ENCODE measurements at places on chromosomes 12 and 14. TPM values are rescaled to one million over a fixed set of nuclear protein-coding genes. Genes with fewer than 3 reads are reported as not detected.

PKP2 gene
- 44.2 TPM for total RNA-seq

GRCh38 chr12:19082365-19082911, 47.1 kb upstream of the PLEKHA5 start:
- no peaks in the 10 kb centered on the region for H3K27me3 ChIP-seq
- no peaks in the 10 kb centered on the region for H3K36me3 ChIP-seq
- no peak for DNase-seq

- H3K27me3 ChIP-seq, result no peaks in the 10 kb centered on the region
- no peak overlapping the region for H3K4me3 ChIP-seq
- no peak for DNase-seq
- H3K4me1 ChIP-seq, result no peaks in the 10 kb centered on the region
- H3K27ac ChIP-seq, result no peak overlapping the region
These were observed 189.5 kb downstream of the KCNC2 start for GRCh38 chr12:75020068-75020557.

HOXC11 gene
- total RNA-seq, result not detected

GRCh38 chr12:63809566-63809965, 29.9 kb downstream of the RXYLT1 start:
- H3K27me3 ChIP-seq, result no peaks in the 10 kb centered on the region
- H3K4me3 ChIP-seq, result no peak overlapping the region
- no peaks in the 10 kb centered on the region for H3K36me3 ChIP-seq
- no peaks in the 10 kb centered on the region for H3K4me1 ChIP-seq

DNA sequence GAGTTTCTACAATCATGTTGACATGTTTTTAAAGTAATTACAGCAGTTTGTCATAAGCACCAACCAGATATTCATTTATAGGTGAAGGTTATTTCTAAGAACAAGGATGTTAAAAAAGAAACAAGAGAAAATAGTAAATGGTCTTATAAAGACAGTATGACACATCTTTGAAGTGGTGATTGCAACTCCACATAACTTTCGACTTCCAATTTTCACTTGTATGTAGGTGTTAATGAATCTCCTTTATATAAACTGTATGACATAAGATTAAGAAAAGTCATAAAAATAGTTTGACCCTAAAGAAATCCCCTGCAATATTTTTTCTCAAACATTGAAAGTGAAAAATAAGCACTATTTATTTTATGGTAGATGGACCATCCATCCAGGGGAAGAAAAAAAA, 144.8 kb upstream of the PTPRQ start:
- no peak overlapping the region for H3K4me3 ChIP-seq
- H3K36me3 ChIP-seq, result no peaks in the 10 kb centered on the region

- no peak overlapping the region for H3K4me3 ChIP-seq
- DNase-seq, result no peak
- no peaks in the 10 kb centered on the region for H3K27me3 ChIP-seq
- no peaks in the 10 kb centered on the region for H3K36me3 ChIP-seq
- H3K27ac ChIP-seq, result no peak overlapping the region
- no peaks in the 10 kb centered on the region for H3K4me1 ChIP-seq
These were observed 14.5 kb downstream of the CCDC198 start for GRCh38 chr14:57479197-57479596.

SLC10A1 gene
- total RNA-seq, result not detected

DNA sequence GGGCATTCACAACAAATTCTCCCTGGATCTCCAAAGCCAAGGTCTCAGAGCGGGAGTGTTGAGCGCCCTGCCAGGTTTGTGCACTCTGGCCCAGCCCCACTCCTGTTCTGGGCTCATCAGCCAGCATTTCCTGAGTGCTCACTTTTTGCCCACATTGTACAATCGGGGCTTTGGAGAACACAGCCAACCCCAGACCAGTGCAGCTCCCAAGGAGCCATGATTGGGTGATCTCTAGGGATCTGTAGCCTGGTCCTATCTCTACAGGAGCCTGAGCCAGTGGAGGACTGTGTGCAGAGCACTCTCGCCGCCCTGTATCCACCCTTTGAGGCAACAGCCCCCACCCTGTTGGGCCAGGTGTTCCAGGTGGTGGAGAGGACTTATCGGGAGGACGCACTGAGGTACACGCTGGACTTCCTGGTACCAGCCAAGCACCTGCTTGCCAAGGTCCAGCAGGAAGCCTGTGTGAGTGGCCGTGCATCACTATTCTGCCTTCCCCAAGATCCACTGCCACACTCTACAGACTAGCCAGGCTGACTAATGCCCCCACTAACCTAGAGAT, 2.8 kb downstream of the ARHGEF40 start:
- H3K4me3 ChIP-seq, result no peak overlapping the region
- H3K4me1 ChIP-seq, result peaks cover 10% of the 10 kb centered on the region
- no peaks in the 10 kb centered on the region for H3K27me3 ChIP-seq
- H3K27ac ChIP-seq, result no peak overlapping the region

- H3K27me3 ChIP-seq, result no peaks in the 10 kb centered on the region
- H3K27ac ChIP-seq, result no peak overlapping the region
- no peak for DNase-seq
- H3K4me1 ChIP-seq, result no peaks in the 10 kb centered on the region
- no peak overlapping the region for H3K4me3 ChIP-seq
- H3K36me3 ChIP-seq, result no peaks in the 10 kb centered on the region
These were observed 208.1 kb downstream of the PHLDA1 start for GRCh38 chr12:75823475-75823874.

VRTN gene
- total RNA-seq, result 148 TPM

REP15 gene
- total RNA-seq, result 0.80 TPM

MYF5 gene
- not detected for total RNA-seq

SLC2A13 gene
- 9.6 TPM for total RNA-seq

SYNDIG1L gene
- 3.0 TPM for total RNA-seq

All from H1 (cell line).